Breast epithelium (tissue), 4 donors: ENCODE measurements at places on chromosomes 16 and 17. TPM values are rescaled to one million over a fixed set of nuclear protein-coding genes. Genes with fewer than 3 reads are reported as not detected.

Gene DNAAF8
- 1.8 TPM for total RNA-seq

DNA sequence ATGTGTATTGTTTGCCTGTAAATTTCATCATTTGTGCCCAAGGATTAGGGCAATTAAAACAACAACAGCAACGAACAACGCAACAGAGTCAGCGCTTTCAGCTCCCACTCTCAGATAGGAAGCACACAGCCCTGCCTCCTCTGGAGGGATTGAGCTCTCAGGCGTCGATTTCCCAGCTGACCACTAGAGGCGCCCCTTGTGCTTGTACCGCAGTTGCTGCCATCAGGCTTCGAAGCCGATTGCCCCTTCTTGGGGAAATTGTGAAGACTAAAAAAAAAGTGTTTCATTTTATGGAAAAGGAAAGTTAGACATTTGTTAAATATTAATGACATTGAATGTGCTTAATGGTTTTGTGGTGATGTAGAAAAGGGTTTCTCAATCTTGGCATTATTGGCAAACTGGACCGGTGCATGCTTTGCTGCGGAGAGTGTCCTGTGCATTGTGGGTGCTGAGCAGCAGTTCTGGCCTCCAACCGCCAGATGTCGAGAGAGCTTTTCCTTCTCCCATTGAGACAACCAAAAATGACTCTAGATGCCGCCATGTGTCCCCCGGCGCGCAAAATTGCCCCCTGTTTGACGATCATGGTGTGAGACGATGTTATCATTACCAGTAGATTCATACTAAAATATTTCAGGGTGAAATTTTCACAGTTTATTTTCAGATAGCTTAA is 650.4 kb upstream of the RBFOX1 start:
- no peak for DNase-seq

DNA sequence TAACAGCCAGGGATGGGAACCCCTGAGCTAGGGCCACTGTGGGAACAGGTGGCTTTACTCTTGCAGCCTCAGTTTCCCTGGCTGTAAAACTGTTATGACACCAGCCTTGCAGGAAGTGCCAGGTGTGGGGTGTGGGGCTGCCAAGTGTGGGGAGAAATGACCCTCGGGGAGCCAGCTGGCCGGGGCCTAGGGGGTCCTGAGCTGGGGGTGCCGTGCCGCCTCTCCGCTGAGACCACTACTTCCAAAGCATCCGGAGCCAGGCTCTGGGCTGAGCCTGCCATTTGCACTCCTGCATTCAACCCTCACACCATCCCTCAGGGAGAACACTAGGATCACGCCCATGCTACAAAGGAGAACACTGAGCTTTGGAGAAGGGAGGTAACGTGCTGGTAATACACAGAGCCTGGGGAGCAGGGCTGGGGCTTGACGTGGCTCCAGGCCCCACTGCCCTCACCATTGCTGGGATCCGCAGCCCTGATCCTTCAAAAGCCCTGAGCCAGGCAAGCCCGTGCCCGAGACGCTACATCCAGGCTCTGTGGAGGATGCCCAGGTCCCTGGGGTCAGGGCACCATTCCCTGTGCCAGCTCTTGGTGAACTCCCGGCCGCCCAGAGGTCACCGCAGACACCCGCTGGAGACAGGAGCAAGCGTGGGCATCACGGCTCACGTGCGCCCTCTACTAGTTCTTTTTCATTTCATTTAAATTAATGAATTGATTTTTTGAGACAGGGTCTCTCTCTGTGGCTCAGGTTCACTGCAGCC is 28.8 kb upstream of the GINS2 start:
- DNase-seq, result peak; percentile 53

Gene FNDC8
- not detected for total RNA-seq

DNA sequence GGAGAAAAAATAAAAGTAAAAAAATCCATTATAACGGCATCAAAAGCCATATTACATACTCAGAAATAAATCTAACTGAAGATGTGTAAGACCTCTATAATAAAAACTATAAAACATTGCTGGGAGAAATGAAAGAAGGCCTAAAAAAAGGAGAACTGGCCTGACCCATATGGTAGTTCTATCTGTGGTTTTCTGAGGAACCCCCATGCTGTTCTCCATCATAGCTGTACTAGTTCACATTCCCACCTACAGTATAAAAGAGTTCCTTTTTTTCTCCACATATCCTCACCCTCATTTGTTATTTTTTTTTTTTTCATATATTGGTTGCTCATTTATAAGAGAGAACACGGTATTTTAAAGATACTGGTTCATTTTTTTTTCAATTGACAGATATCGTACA is 191.8 kb downstream of the STX8 start:
- no peak for DNase-seq

DNA sequence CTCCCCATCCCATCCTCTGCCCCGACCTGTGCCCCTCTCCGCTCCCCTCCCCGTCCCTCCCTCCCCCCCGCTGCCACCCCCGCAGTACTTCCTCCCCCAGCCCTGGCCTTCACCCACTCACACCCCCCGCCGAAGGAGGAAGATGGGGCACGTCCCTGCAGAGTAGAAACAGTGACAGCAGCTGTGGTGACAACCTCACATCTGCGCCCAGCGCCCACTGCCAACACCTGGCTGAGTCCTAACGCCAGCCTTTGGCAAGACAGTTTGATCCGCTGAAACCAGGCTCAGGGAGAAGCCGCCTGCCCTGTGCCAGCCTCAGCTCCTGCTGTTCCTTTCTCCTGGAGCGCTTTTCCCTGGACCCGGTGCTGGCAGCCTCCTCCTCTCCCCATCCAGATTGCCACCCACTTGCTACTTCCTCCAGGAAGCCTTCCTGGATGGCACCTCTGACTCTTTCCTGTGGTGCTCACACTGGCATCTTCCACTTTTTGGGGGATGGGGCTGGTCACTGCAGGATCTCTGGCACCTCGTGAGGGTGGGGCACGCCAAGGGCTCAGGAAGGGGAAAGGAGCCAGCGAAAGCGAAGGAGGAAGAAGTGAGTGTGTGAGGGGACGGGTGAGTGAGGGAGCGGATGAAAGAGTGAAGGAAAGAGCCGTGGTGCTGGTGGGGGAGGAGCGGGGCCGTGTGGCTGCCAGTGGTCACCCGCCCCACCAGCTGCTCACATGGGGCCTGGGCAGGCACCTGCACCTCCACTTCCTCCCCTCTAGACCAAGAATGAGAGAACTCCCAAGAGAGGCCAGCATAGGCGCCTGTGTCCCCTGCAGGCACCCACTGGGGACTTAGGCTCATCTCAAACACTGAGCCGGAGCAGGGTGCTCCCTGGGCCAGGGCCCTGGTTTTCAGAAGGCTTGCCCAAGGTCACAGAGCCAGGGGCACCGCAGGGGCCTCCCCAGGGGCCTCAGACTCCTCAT is 27.0 kb downstream of the ZFPM1 start:
- no peak for DNase-seq

GRCh38 chr17:69959283-69959682 is 115.7 kb upstream of the KCNJ16 start:
- DNase-seq, result no peak

Gene HOXB7
- 16.8 TPM for total RNA-seq

DNA sequence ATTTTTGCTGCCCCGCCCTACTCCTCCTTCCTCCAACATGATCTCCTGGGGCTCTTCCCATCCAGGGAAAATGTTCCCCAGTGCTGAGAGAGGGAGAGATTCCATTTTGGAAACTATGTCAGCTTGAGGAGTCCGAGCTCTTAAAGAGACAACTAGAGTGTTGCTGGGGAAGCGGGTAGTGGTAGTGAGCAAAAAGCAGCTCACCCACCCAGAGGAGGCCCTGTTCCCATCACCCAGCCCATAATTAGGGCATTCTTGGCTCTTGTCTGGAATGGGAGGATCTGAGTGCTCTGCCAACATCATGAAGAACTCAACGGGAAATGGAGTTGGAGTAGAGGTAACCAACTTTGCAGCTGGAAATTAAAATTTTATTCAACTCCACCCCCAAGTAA is 9.1 kb upstream of the MSL1 start:
- peak; percentile 41 for DNase-seq

- no peak for DNase-seq
Observed at GRCh38 chr16:20613481-20614185, 37.5 kb upstream of the ACSM2B start.

DNA sequence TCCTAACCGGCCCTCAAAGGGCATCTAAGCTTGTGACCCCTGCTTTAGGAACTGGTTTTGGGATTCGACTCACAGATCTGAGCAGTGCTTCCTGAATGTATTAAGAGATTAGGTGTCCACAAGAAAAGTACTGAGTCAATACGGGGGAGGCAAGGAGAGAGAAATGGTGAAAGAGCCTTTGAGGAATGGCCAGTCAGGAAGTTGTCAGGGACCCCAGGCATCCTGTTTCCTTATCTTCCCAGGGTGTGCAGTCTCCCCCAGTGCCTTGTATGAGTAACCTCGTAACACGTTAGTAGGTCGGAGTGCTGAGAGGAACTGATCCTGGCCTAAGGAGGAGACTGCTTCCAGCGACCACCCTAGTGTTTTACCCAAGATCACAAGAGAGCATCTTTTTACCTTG is 16.4 kb upstream of the TMED6 start:
- DNase-seq, result no peak

Gene ARL17A
- 9.3 TPM for total RNA-seq

- DNase-seq, result no peak
Observed at GRCh38 chr17:58121925-58122324, 26.3 kb upstream of the OR4D1 start.

DNA sequence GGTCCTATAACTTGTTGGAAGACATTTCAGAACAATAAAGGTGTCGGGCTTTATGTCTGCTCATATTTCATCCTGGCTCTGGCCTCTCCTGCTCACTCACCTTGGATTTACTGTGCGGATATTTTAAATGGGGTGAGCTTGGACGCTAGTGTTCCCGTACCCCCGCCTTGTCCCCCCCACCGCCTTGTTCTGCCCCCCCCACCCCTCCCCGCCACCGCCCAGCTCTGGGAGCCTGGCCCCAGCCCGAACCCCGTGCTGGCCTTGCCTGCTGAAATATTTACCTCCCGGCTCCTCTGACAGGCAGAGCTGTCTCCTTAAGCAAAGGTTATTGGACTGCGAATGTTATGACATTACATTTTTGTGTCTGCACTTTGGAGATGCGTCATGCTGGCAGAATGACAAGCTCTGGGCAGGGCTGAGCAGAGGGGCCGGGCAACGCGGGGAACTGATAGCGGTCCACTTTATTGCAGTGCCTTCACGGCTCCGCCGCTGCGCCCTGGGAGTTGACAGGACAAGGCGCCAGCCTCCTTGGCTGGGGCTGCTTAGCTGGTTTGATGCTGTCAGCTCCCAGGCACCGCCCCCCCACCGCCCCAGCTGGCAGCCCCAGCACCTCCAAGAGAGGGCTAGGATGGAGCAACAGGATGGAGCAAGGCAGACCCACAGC is 222.5 kb upstream of the GSE1 start:
- DNase-seq, result peak; percentile 68

GRCh38 chr17:57017625-57018024 is 39.7 kb downstream of the SCPEP1 start:
- no peak for DNase-seq

Gene ANKS4B
- not detected for total RNA-seq
